ENCODE measurements at places on chromosomes 1 and 21. TPM values are rescaled to one million over a fixed set of nuclear protein-coding genes. Genes with fewer than 3 reads are reported as not detected.

DNA sequence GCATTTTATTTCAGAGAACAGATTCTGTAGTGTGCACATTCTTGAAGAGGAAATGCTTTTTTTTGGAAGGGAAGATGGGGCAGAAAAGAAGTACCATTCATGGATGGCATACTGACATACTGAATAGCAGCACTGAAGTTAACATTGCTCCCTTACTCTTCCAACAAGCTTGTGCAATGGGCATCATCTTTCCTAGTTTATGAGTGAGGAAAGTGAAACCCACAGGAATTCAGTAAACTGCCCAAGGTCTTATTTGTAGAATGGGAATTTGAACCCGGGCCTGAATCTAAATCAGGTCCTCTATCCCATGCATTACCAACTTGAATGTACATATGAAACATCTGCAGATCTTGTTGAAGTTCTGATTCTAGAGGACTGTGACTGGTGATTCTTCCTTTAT, 215.7 kb upstream of the FGGY start:
- DNase-seq, result no peak
- no peak overlapping the region for H3K4me3 ChIP-seq
- H3K27ac ChIP-seq, result no peak overlapping the region
- no peaks in the 10 kb centered on the region for H3K27me3 ChIP-seq
- no peaks in the 10 kb centered on the region for H3K36me3 ChIP-seq

GRCh38 chr1:26887125-26887524, 3.0 kb downstream of the GPN2 start:
- peaks cover 9% of the 10 kb centered on the region for H3K4me1 ChIP-seq
- H3K27me3 ChIP-seq, result no peaks in the 10 kb centered on the region
- H3K27ac ChIP-seq, result no peak overlapping the region
- no peak overlapping the region for H3K4me3 ChIP-seq
- no peak for DNase-seq

DNA sequence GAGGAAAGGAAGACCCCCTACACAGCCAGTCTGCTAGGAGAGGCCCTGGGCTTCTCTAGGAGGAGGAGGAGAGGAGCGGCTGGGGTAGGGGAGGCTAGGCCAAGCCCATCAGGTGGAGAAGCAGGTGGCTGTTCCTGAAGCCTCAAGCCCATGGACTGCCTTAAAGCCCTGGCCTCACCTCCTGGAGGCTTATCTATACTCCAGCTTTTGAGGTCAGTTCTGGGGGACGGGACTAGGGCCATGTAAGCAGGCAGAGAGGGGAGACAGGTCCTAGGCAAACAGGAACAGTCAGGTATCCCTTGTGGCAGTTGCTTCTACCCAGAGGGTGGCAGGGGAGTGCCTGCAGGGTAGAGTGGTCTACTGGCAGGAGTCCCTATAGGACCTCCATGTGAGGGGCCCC, 40.6 kb downstream of the KCNC4 start:
- no peak overlapping the region for H3K4me3 ChIP-seq
- no peaks in the 10 kb centered on the region for H3K36me3 ChIP-seq
- H3K4me1 ChIP-seq, result no peaks in the 10 kb centered on the region
- no peaks in the 10 kb centered on the region for H3K27me3 ChIP-seq
- no peak for DNase-seq
- no peak overlapping the region for H3K27ac ChIP-seq

Gene CR1L
- not detected for total RNA-seq

GRCh38 chr1:53524428-53525375, 65.5 kb downstream of the DMRTB1 start:
- no peaks in the 10 kb centered on the region for H3K27me3 ChIP-seq
- DNase-seq, result no peak
- no peak overlapping the region for H3K4me3 ChIP-seq
- peaks cover 3% of the 10 kb centered on the region for H3K4me1 ChIP-seq
- no peak overlapping the region for H3K27ac ChIP-seq

DNA sequence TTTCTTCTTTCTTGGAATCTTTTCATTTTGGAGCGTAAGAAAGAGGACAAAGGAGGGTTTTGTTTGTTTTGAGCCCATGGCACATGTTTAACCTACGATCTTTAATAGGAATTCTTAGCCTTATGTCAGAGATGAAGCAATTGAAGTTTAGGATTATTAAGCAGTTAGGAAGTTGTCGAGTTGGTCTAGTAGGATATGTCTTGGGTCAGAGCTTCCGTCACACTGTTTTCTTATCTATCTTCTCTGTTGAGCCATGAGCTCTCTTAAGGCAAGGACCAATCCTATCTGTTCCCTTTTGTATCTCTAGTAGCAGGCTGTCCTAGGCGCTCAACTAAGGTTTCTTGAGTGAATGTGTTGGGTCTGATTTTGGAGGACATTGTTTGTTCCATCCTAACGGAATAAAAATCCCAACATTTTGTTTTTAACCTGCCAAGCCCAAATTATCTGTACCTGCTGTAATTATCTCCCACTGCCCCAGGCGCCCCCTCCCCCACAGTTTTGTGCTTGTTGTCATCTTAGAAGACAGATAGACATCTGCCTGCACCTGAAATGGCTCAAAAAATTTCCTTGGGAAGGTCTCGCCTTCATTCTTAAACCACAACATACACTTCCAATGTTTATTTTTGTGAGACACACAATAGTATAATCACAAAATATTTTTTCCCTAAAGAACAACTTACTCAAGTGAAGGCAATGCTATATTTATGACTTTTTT, 95.3 kb upstream of the GADD45A start:
- no peaks in the 10 kb centered on the region for H3K36me3 ChIP-seq
- H3K27ac ChIP-seq, result peak overlapping the region; percentile 29
- H3K4me3 ChIP-seq, result no peak overlapping the region
- no peaks in the 10 kb centered on the region for H3K27me3 ChIP-seq

GRCh38 chr1:57272601-57273000, 151.3 kb downstream of the DAB1 start:
- no peak overlapping the region for H3K4me3 ChIP-seq
- H3K4me1 ChIP-seq, result no peaks in the 10 kb centered on the region
- DNase-seq, result no peak
- no peaks in the 10 kb centered on the region for H3K27me3 ChIP-seq
- H3K36me3 ChIP-seq, result no peaks in the 10 kb centered on the region

- no peak for DNase-seq
- no peaks in the 10 kb centered on the region for H3K4me1 ChIP-seq
- no peak overlapping the region for H3K27ac ChIP-seq
- no peaks in the 10 kb centered on the region for H3K36me3 ChIP-seq
Observed at GRCh38 chr1:157195521-157196244, 57.5 kb upstream of the ETV3 start.

DNA sequence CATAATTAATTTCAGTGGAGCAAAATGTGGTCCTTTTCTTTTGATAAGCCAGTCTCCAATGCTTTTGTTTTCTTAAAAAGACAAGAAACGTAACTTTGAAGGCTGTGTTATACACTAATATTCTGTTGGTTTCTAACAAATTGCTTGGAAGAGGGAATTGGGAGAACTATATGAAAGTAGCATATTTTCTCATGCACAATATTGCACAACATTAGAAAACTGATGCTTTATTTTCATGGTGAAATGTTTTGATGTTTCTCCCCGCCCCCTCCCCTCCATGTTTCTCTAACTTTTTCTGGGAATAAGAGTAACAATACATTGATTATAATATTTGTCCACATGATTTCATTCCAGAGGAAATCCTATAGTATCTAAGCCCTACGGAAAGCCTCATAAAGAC, 115.4 kb downstream of the OLFML2B start:
- H3K36me3 ChIP-seq, result no peaks in the 10 kb centered on the region
- H3K27ac ChIP-seq, result no peak overlapping the region
- no peak overlapping the region for H3K4me3 ChIP-seq
- no peak for DNase-seq
- no peaks in the 10 kb centered on the region for H3K4me1 ChIP-seq

DNA sequence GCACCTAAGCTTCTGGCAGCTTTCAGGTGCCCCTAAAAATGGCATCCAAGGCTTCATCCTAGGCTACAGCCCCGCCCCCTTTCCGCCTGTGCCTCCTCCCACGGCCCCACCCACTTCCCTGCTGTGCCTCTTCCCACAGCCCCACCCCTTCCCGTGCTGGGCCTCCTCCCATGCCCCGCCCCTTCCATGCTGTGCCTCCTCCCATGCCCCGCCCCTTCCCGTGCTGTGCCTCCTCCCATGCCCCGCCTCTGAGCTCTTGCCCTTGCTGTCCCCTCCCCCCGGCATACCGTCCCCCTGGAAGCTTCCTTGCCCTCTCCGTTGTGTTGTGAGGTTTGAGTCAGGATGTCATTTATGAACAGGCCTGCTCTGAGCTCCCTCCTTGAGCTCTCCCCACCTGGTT, 228.5 kb upstream of the AJAP1 start:
- no peak overlapping the region for H3K27ac ChIP-seq
- no peaks in the 10 kb centered on the region for H3K27me3 ChIP-seq
- H3K4me3 ChIP-seq, result no peak overlapping the region
- no peaks in the 10 kb centered on the region for H3K36me3 ChIP-seq
- no peak for DNase-seq
